NCI-H1436 (cell line): ENCODE measurements at places on chromosomes 7 and 10.

DNA sequence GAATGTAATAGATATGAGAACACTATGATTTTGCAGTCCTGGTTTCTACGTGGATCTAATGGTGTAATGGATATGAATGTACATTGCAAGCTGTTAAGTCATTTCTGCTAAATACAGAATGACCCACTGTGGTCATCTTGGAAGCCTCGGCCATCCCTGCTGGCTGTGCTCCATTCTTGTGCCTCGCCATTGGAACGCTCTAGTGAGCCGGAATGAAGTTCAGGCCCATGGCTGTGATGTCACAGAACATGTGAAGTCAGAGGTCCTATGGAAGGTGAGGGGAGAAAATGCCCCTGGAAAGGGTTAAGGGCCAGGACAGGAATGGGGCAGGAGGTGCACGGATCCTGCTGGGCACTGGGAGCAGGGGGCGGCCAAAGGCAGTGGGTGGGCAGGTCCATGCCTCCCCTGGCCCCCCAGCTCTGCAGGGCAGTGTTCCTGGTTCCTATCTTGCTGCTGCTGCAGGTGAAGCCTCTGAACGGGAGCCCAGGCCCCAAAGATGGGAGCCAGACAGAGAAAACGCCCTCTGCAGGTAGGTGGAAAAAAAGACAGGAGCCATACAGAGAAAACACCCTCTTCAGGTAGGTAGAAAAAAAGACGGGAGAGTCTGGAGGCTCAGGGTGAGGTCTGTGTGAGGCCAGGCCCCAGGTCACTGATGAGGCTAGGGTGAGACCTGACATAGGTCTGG lies at the start of gene LLCFC1:
Gene LLCFC1 (plus strand): TSS at position 259 of the 685 bp plus-strand sequence. CDS start 138 bp downstream, at position 397.
- DNase-seq, result no peak

DNA sequence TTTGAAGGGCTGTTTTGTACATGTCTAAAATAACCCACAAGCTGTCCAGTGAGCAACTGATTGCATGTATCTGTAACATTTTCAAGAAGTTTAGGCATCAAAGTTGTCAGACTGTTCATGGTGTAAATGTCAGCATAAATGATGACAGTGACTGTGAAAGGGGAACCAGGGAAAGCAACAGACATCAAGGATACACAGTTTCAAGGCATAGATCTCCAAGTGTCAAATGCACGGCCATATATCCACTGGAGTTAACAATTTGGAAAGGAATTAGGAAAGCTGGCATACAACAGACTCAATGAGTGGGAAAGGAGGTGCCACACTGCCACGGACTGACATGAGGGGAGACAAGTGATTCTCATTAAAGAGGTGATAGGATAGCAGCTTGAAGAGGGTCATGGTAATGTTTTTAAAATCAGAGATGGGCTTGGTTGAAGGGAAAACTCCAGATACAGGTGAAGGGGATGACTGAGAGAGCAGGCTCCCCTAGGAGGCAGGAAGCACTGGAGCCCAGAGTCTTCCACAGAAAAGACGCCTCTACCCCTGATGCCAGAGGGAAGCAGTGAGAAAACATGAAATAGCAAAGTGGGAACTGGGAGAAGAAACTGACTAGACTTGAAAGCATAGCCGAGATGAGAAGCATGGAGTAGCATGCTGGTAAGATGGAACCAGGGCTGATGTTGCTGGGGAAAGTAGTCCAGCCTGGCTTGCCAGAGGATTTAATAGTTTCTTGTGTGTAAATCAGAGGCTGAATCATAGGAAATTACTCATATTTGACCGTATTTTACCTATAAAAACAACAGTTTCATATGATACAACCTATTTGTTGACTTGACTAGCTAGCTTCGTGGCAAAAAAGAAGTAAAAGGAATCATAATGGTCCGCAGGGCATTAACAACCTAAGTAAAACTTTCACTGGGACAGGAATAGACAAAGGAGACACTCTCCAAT lies 18.6 kb downstream of the NSMCE4A start:
- no peak for DNase-seq

- DNase-seq, result no peak
These were observed 84.7 kb downstream of the MMRN2 start for GRCh38 chr10:86872757-86873156.

GRCh38 chr10:99346247-99346646 lies 17.1 kb downstream of the CNNM1 start:
- no peak for DNase-seq

- no peak for DNase-seq
These were observed 76.8 kb downstream of the MKI67 start for GRCh38 chr10:128049226-128050120.

GRCh38 chr7:126079581-126079980 lies 1150.0 kb upstream of the POT1 start:
- no peak for DNase-seq

DNA sequence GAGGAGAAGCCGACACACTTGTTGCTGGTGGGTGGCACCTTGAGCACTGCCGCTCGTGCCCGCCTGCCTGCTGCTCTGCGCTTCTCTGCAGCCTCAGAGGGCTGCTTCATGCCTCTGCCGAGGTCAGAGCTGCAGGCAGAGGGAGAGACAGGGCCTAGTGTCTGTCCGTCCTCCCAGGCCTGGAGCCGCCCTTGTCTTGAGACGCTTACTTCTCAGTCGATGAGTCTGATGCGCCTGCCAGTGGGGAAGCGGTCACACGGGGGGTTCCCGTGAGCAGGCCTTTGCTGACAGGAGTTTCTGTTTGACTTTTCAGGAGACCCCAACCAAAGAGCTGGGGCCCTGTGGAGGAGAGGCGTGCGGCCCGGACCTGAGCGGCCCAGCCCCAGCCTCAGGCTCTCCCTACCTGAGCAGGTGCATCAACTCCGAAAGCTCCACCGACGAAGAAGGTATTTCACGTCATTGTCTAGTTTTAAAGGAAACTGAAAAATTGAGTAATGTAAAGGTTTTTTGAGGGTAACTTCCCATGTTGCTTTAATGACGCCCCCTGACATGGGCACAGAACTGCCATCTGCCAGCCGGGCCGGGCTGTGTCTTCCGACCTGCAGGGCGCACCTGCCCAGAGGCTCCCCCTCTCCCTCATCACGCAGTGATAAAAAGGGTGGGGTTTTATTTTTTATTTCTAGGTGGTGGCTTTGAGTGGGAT lies 7.8 kb upstream of the BHLHA15 start:
- no peak for DNase-seq

DNA sequence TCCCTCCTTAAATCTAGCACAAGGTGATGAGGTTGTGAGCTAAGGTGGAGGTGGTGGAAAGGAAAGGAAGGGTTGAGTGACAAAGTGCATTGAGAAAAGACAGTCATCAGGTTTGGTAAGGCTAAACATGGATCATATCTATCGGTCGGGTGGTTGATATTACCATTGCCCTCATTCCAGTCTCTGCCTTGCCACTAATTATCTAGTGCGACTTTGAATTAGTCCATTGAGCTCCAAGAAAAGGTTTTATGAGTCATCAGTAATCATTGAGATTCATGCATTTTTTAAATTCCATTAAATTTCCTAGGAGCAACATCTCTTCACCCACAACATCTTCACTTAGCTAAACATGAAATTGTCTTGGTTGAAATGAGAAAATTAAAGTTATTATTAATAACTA lies 68.9 kb upstream of the FRMD4A start:
- DNase-seq, result no peak

- DNase-seq, result no peak
These were observed 30.4 kb upstream of the RSU1 start for GRCh38 chr10:16847644-16848043.
